C1 segment of cervical spinal cord (tissue), 14 donors: ENCODE measurements at places on chromosomes 4 and X.

DNA sequence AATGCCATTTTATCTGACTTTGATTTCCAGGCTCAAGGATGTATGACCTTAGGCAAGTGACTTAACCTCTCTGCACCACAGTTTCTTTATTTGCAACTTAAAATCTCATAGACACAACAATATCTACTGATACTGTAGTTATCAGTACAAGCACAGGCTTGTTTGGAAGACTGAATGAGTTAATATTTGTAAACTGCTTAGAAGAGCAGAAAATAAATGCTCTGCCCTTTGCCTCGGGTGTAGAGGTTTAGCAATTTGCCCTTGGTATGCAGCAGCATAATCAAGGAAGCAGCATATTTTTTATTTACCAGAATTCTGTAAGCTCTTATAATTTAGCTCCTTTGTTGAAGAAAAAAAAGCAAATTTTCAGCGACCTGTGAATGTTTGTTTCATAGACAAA lies 2.9 kb upstream of the CXCL1 start:
- DNase-seq: no peak

DNA sequence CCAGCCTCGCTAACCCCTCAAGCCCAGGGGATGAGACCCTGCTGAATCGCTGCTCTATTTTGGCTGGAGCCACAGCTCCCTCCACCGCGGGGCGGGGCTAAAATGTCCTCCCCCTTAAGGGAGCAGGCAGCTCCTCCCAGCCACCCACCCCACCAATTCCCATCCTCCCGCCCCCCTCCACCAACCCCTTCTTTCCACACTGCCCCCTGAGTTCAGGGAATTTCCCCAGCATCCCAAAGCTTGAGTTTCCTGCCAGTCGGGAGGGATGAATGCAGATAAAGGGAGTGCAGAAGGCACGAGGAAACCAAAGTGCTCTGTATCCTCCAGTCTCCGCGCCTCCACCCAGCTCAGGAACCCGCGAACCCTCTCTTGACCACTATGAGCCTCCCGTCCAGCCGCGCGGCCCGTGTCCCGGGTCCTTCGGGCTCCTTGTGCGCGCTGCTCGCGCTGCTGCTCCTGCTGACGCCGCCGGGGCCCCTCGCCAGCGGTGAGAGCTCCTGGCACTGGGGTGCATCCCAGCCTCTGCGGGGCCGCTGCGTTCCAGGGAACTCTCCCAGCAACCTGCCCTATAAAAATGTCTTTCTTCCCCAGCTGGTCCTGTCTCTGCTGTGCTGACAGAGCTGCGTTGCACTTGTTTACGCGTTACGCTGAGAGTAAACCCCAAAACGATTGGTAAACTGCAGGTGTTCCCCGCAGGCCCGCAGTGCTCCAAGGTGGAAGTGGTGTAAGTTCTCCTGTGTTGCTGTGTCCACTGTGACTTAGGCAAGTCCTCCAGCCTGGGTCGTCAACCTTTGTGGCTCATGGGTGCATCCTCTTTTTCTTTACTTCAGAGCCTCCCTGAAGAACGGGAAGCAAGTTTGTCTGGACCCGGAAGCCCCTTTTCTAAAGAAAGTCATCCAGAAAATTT lies at the start of gene CXCL6:
Gene CXCL6 (plus strand): TSS at position 306 of the 907 bp plus-strand sequence. CDS start 73 bp downstream, at position 379.
- no peak for DNase-seq

- DNase-seq: no peak
These were observed 109.9 kb upstream of the BCOR start for GRCh38 chrX:40207626-40208025.

DNA sequence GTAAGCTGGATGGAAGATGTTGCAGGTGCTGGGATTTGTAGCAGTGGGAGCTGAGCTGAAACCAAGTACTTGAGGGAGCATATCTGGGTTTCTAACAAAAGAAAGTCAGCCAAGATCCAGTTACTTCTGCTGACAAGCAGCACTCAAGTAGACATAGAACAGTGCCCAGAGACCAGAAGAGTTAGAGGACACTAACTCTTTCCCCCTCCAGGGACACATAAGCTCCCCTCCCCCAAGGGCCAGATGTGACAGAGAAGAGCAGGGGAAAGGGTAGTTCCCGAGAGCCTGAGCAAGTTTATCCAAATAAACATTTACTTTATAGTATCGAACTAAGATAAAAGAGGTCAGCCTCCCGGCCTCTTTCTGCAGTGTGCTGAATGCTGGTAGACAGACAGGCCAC lies 12.2 kb downstream of the TRPC3 start:
- DNase-seq: no peak

- DNase-seq: no peak
These were observed 82.7 kb downstream of the CCSER1 start for GRCh38 chr4:90209922-90210321.

- no peak for DNase-seq
These were observed 94.6 kb downstream of the IRS4 start for GRCh38 chrX:108641589-108642272.

- no peak for DNase-seq
These were observed 121.6 kb upstream of the STK26 start for GRCh38 chrX:131901546-131901945.

DNA sequence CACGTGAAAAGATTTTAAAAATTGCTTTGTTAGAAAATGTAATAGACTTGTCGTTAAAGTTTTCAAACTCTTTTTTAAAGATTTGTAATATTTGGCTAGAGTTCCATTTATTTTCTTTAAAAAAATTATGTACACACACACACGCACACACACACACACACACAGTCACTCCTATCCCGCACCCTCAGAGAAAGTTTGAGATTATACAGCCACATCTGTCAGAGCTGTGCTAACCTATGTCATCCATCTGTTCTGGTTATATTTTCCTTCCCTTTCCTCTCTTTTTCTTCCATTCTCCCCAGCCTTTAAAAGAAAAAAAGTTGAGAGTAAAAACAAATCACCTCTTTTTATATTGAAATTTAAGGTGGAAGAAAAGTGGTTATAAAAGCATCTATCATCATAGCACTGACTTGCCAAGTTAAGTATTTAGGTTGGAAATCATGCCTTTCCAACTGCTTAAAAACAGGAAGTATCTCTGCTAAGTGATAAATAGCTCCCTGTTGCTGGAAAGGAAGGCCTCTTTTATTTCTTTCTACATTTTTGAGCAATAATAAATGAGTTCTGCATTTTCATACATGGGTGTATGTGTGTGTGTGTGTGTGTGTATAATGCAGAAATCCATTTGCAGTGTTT lies 163.3 kb upstream of the SPRY1 start:
- no peak for DNase-seq

DNA sequence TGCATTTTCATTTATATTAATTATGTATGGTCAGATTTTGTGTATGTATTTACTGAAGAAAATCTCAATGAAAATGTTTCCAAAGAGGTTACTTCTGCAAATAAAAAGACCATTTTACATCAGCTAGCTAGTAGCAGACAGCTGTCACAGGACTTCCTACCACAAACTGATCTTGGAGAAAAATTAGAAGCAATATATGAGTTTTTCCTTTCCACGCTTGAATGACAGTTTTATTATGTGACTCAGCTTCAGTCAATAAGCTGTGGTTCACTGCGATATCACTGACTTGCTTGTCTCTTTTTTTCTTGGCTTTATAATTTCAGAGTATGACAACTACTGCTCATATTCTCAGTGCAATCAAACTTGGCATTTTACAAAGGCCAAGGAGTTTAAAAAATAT lies 787.4 kb upstream of the GALNTL6 start:
- DNase-seq: no peak

- DNase-seq: no peak
These were observed 64.9 kb upstream of the ADRA2C start for GRCh38 chr4:3701271-3701734.

- DNase-seq: no peak
These were observed 33.7 kb upstream of the STX18 start for GRCh38 chr4:4575284-4576211.

GRCh38 chr4:182778222-182778982 lies 138.8 kb downstream of the DCTD start:
- no peak for DNase-seq

GRCh38 chr4:94550352-94550751 lies 98.6 kb downstream of the PDLIM5 start:
- DNase-seq: no peak

GRCh38 chrX:56314334-56314733 lies 82.2 kb downstream of the KLF8 start:
- no peak for DNase-seq

- DNase-seq: no peak
These were observed 36.9 kb downstream of the PDLIM5 start for GRCh38 chr4:94488670-94489069.

GRCh38 chrX:23936180-23936579 lies 28.4 kb downstream of the CXorf58 start:
- DNase-seq: no peak

DNA sequence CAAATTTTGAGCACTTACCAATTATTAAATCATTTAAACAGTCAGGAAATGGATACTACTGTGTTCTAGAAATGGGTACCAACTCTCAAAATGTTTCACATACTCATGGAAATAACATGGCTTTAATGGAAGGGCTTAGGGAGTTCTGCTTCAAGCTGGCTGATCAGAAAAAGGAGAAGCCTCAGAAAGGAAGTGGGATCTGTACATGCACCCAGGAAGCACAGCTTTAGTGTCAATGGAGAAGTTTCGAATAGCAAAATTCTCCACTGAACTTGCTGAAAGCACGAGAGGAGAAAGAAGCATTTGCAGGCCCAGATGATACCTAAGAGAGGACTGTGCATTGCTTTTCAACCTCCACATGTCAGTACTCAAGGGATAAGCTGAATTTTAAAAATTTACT lies 11.1 kb upstream of the HS3ST1 start:
- DNase-seq: no peak

DNA sequence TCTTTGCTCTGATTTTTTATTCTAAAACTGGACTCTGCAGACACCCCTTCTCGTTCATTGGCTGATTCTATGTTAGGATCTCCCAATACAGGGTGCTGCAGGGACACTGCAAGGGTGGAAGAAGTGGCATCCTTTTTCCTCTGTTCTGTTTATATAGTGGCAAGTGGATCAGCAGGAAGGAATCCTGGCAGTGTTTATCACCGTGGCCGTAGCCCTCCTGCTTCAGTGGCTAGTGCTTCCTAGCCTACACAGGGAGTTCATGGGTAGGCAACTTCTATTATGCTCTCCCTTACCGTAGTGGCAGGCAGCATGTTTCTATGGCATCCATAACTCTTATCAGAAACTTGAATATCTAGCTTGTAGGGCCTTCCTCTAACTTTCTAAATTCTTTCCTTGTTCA lies 6.4 kb upstream of the AP1AR start:
- DNase-seq: no peak

- no peak for DNase-seq
These were observed 70.3 kb downstream of the POLA1 start for GRCh38 chrX:24763989-24764388.

DNA sequence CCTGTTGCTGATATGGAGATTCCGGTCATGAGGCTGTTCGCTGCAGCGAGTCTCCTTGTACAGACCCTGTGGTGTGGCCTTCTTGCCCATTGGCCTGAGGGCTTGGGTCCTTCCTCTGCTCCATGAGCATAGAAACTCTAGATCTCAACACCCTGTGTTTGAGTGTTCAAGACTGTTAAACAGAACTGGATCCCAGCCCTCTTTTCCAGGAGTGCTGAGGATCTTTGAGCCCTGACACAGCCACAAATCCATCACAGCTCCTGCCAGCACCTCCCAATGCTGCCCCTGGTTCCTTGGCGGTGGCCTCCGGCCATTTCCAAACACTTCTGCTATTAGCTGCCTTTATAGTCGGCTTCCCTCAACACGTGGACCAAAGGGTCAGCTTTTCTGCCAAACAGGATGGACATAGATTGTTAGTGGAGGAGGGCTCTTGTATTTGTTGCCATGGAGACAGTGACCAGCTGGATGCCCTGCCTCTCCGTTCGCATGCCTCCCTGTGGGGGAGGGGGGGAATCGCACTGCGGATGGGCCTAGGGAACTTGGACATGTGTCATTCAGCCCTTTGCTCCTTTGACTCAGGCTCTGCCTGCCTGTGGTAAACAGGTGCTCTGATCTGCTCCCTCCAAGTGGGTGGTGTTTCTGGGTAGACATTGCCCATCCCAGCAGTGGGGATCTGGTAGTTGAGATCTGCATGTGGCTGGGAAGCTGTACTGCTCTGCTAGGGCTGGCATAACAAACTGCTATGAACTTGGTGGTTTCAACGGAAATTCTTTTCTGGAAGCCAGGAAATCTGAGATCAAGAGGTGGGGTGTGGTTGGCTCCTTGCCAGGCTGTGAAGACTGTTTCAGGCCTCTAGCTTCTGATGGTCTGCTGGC lies 6.9 kb upstream of the WDR1 start:
- DNase-seq: no peak

DNA sequence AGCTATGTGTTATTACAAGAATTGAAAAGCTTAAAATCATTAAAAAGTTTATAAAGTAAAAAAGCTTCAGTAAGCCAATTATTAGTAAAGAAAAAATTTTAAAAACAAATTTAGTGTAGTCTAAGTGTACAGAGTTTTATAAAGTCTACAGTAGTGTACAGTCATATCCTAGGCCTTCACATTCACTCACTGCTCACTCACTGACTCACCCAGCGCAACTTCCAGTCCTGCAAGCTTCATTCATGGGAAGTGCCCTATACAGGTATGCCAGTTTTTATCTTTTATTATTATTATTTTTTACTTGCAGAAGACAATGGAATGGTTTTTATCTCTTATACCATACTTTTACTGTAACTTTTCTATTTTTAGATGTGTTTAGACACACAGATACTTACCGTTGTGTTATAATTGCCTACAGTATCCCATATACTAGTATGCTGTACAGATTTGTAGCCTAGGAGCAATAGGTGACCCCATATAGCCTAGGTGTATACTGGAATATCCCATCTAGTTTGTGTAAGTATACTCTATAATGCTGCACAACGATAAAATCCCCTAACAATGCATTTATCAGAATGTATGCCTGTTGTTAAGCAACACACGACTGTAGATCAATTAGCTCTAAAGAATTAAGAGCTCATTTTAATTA lies 230.7 kb downstream of the DCLK2 start:
- no peak for DNase-seq

DNA sequence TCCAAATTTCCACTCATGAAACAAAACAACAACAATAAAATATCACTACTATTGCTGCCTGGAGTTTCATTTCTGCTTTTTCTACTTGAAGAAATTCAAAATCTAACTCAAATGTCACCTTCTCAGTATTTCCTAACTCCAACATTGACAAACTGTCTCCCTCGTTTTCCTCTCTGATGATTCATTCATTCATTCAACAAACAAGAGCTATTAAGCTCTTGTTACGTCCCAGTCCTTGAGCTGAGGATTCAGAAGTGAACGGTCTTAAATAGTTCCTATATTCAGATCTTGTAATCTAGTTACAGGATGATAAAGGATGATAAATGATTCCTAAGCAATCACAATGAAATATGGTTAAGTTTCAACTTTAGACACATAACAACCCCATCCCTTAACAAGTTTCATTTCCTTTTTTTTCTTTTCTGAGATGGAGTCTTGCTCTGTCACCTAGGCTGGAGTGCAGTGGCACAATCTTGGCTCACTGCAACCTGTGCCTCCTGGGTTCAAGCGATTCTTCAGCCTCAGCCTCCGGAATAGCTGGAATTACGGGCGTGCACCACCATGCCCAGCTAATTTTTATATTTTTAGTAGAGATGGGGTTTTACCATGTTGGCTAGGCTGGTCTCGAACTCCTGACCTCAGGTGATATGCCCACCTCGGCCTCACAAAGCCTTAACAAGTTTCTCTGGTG lies 1.7 kb downstream of the SLC9B2 start:
- no peak for DNase-seq
